ENCODE measurements at places on chromosomes 16 and 17.

DNA sequence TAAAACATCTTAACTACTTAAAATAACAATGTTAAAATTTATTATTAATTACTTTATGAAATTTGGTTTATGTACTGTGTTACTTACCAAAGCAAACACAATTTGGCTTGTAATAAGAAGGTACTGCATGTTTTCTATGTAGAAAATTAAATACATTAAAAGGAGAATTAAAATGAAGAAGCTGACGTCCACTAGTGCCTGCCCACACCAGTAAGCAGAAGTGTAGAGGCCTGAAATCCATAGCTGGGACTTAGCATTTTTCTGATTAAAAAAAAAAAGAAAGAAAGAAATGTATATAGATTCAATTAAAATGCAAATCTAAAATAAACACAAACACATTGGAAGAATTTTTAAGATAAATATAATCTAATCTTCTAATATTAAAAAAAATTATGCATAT lies 35.8 kb upstream of the ABCA9 start:
- no peak for DNase-seq

DNA sequence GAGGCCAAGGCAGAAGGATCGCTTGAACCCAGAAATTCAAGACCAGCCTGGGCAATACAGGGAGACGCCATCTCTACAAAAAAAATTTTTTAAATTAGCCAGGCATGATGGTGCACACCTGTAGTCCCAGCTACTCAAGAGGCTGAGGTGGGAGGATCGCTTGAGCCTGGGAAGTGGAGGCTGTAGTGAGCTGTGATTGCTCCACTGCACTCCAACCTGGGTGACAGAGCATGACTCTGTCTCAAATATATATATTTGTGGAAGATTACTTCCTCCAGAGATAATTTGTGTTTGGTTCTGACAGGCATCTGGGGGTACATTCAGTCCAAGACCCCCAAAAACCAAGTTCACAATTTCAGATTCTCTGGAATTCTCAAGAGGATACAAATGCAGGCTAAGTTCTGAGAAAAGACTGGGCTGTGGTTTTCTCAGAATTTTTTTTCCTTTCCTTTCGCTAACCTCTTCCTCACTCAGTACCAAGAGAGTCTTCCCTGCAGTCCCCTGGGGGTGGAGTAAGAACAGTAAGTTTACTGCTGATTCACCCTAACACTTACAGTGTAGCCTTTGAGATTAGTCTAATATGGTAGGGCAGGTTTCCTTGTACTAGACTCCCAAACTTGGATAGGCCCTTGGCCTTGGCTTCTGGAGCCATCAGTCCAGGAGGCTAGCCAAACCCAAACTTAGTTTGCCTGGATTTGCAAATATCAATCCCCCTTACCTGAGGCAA lies 15.1 kb downstream of the GSDMB start:
- DNase-seq = no peak

- no peak for DNase-seq
These were observed 2.7 kb upstream of the CDK5R1 start for GRCh38 chr17:32484041-32484461.

GRCh38 chr17:63930951-63931575 lies 1.1 kb downstream of the CD79B start:
- DNase-seq = peak; percentile 54

DNA sequence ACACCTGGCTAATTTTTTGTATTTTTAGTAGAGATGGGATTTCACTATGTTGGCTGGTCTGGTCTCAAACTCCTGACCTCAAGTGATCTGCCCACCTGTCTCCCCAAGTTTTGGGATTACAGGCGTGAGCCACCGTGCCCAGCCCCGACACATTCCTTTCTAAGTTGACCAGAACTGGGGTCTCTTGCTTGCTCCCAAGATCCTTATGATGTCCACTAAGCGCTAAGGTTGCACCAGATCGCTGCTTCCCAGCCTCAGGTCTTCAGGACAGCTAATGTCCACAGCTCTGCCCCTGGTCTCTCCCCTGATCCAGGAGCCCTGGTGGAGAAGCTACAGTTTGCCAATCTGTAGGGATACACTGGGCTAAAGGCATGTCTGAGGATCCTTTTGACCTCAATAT lies 29.5 kb downstream of the NSMCE1 start:
- no peak for DNase-seq

- DNase-seq = no peak
These were observed 16.2 kb upstream of the CSF3 start for GRCh38 chr17:39999067-39999466.

GRCh38 chr17:11899537-11899942 lies 97.7 kb downstream of the ZNF18 start:
- no peak for DNase-seq

GRCh38 chr16:154217-155030 lies 2.0 kb downstream of the HBZ start:
- no peak for DNase-seq

GRCh38 chr17:8225813-8226535 lies 15.6 kb upstream of the AURKB start:
- no peak for DNase-seq

- DNase-seq = no peak
These were observed 15.8 kb downstream of the MEOX1 start for GRCh38 chr17:43645765-43646481.

DNA sequence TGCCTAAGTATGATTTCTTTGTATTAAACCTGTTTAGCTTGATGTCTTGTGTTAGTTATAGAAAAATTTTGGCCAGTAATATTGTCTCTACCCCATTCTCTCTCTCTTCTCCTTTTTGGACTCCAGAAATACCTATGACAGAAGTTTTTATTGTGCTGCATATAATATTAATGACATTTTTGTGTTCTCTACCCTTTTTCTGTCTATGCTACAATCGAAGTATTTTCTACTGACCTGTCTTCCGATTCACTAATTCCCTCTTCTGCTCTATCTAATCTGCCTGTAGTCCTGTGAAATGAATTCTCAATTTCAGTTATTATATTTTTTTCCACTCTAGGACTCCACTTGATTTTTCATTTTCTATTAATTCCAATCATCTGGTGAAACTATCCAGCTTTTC lies 26.0 kb upstream of the TMEM92 start:
- DNase-seq = no peak

DNA sequence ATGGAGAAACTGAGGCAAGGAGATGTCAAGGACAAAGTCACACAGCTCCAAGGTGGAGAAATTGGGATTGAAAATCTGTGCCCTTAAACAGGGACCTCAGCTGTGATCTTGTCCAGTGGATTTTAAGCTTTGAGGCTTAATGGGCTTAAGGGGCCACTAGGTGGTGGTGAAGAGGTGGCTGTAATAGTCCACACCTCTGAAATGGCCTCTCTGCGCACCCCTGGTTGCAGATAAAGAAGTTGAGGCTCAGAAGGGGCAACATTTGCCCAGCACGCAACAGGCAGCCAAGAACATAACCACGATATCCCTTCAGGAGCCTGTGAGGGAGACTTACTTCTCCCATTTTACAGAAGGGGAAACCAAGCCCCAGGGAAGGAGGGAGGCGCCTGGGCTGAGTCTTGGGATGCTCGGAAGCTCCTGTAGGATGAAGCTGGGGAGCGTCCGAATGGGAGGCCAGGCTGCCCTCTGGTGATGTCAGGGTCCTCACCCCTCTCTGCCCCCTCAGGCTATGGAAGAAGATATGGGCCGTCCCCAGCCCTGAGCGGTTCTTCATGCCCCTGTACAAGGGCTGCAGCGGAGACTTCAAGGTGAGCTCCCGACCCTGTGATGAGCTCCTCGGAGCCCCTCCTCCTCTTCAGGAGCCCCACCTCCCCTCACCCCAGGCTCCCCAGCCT lies 43.7 kb downstream of the IL21R start:
- no peak for DNase-seq

DNA sequence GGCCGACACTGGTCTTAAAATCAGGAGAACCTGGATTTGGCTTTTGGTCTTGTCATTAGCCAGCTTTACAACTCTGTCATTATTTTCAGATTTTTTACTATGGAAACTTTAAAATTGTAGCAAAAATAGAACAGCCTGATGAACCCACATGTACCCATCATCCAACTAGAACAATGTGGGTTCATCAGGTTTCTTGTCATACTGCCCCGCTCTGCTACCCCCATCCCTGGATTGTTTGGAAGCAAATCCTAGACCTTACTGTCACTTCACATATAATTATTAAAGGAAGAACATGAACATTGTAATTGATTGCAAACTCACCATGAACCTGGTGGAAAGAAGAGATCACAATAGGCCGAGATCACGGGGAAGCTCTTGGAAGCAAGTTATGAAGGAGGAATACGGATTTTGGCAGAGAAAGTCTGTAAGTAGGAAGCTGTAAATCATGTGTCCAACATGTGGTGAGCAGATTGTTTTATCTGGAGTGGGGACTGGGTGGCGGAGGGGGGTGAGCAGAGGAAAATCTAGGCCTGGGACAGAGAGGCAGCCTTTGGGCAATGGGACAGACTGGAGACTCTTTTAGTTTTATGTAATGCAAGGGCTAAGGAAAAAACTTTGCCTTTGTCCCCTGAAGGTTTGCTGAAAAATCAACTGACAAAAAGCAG lies 67.0 kb downstream of the PITPNC1 start:
- no peak for DNase-seq

DNA sequence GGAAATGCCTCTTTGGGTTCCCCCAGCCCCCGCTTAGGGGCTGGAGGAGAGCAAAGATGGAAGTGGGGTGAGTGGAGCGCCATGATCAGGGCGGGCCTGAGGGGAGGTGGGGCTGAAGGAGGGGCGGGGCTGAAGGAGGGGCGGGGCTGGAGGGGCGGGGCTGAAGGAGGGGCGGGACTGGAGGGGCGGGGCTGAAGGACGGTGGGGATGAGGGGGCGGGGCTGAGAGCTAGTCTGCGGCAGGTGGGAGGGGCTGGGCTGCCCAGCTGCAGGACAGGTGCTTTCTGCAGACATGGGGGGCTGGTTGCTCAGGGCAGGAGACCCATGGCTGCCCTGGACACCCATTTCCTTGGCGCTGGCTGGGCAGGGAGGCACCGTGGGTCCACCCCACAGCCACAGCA lies 39.1 kb upstream of the PABPN1L start:
- no peak for DNase-seq

DNA sequence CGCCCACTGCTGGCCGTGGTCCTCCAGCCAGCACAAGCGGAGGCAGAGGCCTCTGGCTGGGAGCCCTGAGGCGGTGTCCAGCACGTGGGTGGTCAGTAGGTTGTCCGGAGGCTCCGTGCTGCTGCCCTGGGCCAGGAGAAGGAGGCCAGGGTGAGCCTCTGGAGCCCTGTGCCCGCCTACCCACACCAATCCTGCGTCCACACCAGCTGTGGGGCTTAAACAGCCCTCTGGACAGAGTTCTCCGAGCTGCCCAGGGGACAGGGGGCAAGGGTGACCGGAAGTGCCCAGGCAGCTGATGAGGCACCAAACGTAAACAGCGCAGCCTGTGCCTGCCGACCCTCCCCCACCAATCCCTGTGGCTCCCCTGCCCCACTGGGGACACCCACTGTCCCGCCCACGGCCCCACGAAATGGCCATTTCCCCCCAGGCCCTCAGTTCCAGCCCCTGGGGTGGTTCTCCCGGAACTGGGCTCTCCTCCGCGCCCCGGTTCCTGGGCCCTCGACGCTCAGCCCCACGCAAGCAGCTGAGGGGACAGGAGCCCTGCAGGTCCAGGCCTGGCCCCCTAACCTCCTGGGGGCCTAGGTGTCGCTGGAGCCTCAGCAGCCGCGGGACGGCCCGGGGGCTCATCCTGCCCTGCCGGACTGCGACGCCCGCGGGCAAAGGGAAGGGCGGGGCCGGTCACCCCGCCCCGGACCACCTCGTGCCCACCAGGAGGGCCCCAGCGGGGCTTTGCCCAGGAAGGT lies 27.9 kb upstream of the DBNDD1 start:
- DNase-seq = no peak

GRCh38 chr17:45227926-45228762 lies 6.5 kb downstream of the FMNL1 start:
- DNase-seq = no peak

- DNase-seq = no peak
These were observed 1.7 kb downstream of the VWA3A start for GRCh38 chr16:22093996-22094395.

DNA sequence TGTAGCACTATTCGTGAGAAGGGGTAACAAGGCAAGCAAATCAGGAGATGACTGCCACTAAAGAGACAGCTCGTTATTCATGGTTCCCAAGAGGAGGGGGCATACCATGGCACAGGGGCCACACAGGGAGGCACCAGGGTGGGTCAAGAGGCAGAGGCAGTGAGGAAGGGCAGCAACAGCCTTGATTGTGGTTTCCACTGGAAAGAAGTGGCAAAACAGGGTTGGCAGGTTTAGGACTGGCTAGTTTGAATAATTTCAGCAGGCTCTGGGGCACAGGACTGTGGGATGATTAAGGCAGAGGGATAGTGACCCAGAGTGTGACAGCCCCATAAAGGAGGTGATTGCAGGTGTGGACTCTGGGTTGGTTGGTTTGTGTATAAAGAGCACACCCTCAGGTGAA lies 188.9 kb downstream of the CBLN1 start:
- DNase-seq = no peak

DNA sequence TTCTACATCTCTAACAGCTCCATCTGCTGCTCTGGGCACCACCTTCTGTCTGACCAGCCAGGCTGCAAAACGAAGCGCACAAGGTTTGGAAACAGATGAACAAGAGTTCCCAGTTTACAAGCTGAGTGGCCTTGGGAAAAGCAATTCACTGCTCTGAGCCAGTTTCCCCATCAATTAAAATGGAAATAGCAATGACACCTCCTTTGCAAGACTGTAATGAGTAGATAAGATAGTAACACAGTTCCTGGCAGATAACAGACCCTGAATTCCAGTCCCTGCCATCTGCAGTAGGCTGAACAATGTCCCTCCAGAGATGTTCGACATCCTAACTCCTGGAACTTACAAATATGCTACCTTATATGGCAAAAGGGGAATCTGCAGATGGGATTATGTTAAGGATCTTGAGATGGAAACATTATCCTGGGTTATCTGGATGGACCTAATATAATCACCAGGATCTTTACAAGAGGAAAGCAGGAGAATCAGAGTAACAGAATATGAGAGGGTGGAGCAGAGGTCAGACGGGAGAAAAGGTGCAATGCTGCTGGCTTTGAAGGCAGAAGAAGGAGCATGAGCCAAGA lies 27.9 kb downstream of the CPPED1 start:
- DNase-seq = no peak

GRCh38 chr16:86575754-86576557 lies 2.4 kb upstream of the FOXL1 start:
- DNase-seq = peak; percentile 23

DNA sequence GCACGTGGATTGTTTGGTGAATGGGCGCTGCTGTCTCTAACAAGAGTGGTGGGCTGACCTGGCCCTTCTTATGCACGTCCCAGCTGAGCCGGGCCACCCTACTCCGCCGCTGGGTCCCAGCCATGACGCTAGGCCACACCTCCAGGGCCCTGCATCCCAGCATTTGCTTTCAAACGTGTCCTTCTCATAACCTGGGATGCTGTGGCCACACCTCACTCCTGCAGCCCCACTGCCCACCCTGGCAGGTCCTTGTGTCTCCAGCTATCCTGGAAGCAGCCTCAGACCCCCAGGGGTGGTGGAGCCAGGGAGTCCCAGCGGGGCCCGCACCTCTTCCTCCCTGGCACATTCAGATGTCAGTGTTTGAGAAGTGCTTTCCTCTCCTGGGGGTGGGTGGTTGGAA lies 168.6 kb downstream of the IRF8 start:
- no peak for DNase-seq

- no peak for DNase-seq
These were observed 15.9 kb upstream of the TNS4 start for GRCh38 chr17:40517286-40517662.

- DNase-seq = no peak
These were observed 11.0 kb downstream of the MYCBPAP start for GRCh38 chr17:50519141-50519834.

- no peak for DNase-seq
These were observed 40.8 kb downstream of the NUP88 start for GRCh38 chr17:5378566-5379207.

- DNase-seq = no peak
These were observed 80.7 kb downstream of the HELZ start for GRCh38 chr17:67164302-67164701.

GRCh38 chr17:42720996-42721583 lies 23.8 kb downstream of the EZH1 start:
- DNase-seq = no peak
